Left renal pelvis (tissue), 4 donors: ENCODE measurements at places on chromosomes 11 and 22. TPM values are rescaled to one million over a fixed set of nuclear protein-coding genes. Genes with fewer than 3 reads are reported as not detected.

HOATZ gene
- polyA plus RNA-seq = not detected

- no peak for DNase-seq
Observed at GRCh38 chr11:121212536-121213361, 79.8 kb upstream of the SC5D start.

GRCh38 chr11:88603091-88603867 is 265.7 kb upstream of the CTSC start:
- peak; percentile 2 for DNase-seq

DNA sequence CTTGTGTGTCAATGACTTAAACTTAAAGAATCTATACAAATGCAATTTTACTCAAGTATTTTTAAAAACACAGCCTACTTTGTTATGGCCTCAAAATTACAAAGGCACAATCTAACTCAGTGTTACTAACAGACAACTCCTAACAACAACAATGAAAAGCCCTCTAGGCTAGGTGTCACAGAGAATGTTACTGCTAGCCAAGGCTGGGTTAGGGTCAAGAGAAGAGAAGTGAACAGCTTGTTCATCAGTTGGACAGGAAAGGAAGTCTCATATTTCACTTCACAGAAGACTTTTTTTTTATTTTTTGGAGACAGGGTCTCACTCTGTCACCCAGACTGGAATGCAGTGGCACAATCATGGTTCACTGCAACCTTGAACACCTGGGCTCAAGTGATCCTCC is 26.0 kb downstream of the CLDN25 start:
- DNase-seq = no peak

GRCh38 chr11:11239959-11240358 is 113.1 kb downstream of the CSNK2A3 start:
- no peak for DNase-seq

GRCh38 chr11:14751975-14752407 is 108.4 kb downstream of the PDE3B start:
- no peak for DNase-seq

- DNase-seq = no peak
Observed at GRCh38 chr22:48350456-48350855, 1477.2 kb downstream of the BRD1 start.

GAB2 gene
- polyA plus RNA-seq = 17.6 TPM
